ENCODE measurements at places on chromosomes 4 and X. TPM values are rescaled to one million over a fixed set of nuclear protein-coding genes. Genes with fewer than 3 reads are reported as not detected.

ESX1 gene
- total RNA-seq, result not detected

VSIG1 gene
- 0.25 TPM for total RNA-seq

MED28 gene
- total RNA-seq, result 38.6 TPM

VAMP7 gene
- 41.2 TPM for total RNA-seq

MAGEB1 gene
- not detected for total RNA-seq

CXCL3 gene
- total RNA-seq, result not detected

CITED1 gene
- total RNA-seq, result 0.38 TPM

TFE3 gene
- total RNA-seq, result 44.8 TPM

IGSF1 gene
- not detected for total RNA-seq

AFAP1 gene
- 30.6 TPM for total RNA-seq

MUC7 gene
- total RNA-seq, result not detected

ARR3 gene
- total RNA-seq, result not detected

PCDH7 gene
- not detected for total RNA-seq

SPINK2 gene
- not detected for total RNA-seq

NPNT gene
- not detected for total RNA-seq

RBM46 gene
- not detected for total RNA-seq

DUX4 gene
- total RNA-seq, result not detected

GK2 gene
- not detected for total RNA-seq

ZNF718 gene
- total RNA-seq, result 8.1 TPM

SPACA5B gene
- total RNA-seq, result not detected

ADAMTS3 gene
- total RNA-seq, result not detected

EGF gene
- total RNA-seq, result not detected
